ENCODE measurements at places on chromosomes 11 and 22.

- no peak for DNase-seq
These were observed 68.6 kb upstream of the TMEM45B start for GRCh38 chr11:129747071-129747470.

- DNase-seq: no peak
These were observed 3.4 kb downstream of the FJX1 start for GRCh38 chr11:35621620-35622019.

DNA sequence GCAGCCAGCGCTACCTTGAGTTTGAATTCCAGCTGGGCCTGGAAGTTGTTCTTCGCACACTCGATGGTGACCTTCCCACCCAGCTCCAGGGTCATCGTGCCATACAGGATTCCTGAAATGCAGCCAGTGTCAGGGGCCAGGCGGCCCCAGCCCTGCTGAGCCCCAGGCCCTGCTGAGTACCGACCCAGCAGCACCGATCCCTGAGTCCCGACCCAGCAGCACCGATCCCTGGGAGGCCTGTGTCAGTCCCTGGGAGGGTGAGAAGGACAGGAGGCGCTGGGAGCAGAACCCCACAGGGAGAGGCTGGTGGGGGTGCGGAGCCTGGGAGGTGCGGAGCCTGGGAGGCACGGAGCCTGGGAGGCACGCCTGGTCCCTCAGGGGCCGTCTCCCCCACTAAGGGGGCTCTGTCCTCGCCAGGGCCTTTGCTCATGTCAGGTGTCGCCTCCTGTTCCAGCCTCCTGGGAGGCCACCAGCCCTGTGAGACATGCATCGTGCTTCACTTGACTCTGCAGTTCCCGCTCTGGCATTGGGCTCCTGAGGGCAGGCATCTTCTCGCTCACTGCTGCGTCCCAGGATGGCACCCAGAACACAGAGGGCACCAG lies 37.1 kb upstream of the CARS1 start:
- peak; percentile 5 for DNase-seq

DNA sequence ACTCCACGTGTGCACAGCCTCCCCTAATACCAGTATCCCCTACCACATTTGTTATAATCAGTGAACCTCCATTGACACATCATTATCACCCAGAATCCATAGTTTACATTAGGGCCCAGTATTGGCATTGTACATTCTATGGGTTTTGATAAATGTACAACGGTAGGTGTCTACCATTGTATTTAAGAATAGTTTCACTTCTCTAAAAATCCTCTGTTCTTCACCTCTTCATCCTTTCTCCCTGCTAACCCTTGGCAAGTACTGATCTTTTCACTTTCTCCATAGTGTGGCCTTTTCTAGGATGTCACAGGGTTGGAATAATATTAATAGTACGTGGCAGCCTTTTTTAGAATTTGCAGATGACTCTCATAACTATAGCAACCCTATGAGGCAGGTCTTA lies 353.8 kb downstream of the DDX10 start:
- no peak for DNase-seq

- no peak for DNase-seq
These were observed 39.6 kb downstream of the DIXDC1 start for GRCh38 chr11:111976767-111977145.

GRCh38 chr11:17385926-17386325 lies 2.5 kb downstream of the KCNJ11 start:
- no peak for DNase-seq

DNA sequence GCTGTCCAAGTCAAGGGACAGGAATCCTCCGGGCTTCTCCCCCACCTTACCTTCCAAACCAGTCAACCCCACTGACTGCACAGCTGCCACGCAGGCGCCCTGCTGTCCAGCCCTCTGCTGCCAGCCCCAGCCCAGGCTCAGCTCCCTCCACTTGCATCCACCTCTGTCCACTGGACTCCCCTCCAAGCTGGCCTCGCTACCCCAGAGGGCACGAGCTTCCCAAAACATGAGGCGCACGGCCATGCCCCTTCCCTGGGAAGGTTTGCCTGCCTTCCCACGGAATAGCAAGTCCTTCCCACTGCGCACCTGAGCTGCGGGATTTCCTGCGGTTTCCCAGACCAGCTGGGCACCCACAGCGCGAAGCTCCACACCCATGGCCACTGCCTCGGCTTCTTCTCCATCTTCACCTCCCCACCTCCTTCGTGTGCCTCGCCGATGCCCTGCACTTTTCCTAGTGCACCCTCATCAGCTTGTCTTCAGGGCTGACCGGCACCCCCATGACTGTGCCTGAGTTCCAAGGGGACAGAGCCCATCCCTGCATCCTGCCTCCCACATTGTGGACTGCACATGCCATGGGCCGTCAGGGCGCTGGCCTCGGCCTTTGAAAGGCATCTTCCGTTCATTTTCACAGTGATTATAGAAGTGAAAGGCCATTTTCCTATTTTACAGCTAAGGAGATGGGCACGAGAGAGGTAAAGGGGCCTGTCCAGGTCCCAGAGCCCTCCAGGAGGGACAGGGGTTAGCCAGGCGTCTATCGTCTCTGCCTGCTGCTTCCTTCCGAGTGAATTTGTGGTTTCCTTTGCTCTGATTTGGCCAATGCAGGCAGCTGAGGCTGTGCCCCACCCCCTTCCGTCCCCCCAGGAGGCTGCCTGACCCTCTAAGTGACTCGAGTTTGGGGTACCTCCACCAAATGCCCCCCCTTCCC lies 16.4 kb downstream of the IFITM10 start:
- DNase-seq: no peak

DNA sequence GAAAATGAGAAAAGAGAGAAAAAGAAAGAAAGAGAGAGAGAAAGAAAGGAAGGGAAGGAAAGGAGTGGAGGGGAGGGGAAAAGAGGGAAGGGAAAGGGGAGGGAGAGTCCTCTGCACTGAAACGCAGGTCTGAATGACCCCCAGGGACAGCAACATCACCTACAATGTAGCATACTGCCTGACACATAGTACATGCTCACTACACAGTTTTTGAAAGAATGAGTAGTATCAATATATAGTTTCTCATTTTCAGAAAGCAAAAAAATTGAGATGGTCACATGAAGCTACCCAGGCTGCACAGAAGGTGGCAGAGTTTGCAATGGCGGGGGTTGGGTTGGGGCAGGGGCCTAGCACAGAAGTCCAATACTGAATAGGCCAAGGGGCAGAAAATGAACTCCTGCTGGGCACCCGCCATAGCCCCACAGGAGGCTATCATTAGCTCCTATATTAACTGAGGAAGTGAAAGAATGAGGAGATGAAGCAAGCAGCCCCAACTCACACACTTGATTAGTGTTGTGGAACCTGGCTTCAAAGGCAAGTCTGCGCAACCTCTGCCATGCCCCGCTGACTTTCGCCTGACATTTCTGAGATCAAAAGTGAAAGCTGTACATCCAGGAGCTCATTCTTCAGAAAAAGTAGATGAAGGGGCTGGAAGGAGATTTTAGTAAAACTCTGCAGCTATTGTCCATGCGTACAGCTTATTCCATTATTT lies 241.2 kb upstream of the SYN3 start:
- no peak for DNase-seq

DNA sequence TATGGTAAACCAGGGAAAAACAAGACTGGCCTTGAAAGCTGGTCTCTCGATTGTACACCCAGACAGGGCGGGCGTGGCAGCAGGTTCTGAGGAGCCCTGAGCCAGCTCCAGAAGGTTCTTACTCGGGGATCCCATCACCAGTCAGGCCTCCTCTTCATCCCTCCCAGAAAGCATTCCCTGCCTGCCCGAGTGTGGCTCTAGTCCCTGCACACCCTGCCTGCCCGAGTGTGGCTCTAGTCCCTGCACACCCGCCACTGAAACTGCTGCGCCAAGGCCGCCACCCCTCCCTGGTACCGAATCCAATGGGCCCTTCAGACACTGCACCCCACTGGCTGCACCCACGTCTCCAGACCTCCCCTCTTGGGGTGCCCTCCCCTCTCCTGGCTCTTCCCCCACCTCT lies 30.1 kb downstream of the KIAA0930 start:
- no peak for DNase-seq

GRCh38 chr11:113789675-113790320 lies 10.2 kb downstream of the CLDN25 start:
- no peak for DNase-seq

GRCh38 chr11:34613552-34614056 lies 7.3 kb upstream of the EHF start:
- no peak for DNase-seq
